ENCODE measurements at places on chromosomes 5 and 9.

DNA sequence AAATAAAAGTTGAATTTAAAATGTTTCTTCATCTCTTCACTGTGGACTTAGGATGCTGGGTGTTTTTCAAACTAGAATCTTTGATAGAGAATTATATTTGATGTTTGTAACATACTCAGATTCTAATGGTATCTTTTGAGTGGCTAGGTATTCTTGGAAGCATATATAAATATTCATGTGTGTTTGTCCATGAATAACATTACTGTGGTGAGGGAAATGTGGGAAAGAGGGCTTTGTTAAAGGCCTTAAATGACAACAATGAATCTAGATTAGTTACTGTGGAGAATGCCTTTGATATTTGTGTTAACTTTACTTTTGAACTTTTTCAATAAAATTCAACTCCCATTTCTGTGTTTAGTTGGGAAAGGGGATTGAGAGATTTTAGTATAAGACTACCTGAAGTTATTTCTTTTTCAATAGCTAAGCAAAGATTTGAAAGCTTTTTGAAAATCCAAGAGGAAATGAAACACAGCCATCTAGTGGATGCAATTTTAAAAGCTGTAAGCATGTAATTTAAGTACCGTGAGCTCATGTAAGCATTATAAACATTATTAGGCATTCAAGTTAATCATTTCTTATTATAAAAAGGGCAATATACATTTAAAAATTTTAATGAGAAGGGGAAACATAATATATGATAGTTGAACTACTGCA is 69.6 kb downstream of the CCDC171 start:
- DNase-seq, result no peak

GRCh38 chr9:18459962-18460584 is 13.9 kb upstream of the ADAMTSL1 start:
- no peak for DNase-seq

GRCh38 chr5:79235261-79235633 is 684 bp upstream of the JMY start:
- no peak for DNase-seq

- DNase-seq, result peak; percentile 42
Measured at GRCh38 chr9:35728041-35728971, 3.7 kb downstream of the TLN1 start.

GRCh38 chr9:88477300-88477751 is 57.7 kb upstream of the NXNL2 start:
- no peak for DNase-seq

DNA sequence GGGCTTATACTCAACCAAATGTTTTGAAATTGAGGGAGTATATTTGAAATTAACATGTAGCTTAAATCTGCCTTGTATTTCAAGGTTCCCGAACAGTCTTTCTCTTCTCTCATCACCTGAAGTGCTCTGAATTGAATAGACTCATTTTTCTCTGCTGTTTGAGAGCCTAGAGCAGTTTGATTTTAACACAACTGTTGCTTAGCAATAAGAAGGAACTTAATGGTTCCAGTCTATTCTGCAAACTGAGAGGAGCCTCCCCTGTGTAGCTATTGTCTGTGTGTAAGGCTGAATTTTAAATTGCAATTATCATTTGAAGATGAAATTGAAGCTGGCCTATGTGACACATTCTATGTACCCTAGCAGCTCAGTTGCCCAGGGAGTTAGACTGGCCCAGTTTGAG is 87.1 kb upstream of the CKMT2 start:
- DNase-seq, result no peak

- no peak for DNase-seq
Measured at GRCh38 chr9:119951591-119951990, 582.4 kb upstream of the BRINP1 start.

DNA sequence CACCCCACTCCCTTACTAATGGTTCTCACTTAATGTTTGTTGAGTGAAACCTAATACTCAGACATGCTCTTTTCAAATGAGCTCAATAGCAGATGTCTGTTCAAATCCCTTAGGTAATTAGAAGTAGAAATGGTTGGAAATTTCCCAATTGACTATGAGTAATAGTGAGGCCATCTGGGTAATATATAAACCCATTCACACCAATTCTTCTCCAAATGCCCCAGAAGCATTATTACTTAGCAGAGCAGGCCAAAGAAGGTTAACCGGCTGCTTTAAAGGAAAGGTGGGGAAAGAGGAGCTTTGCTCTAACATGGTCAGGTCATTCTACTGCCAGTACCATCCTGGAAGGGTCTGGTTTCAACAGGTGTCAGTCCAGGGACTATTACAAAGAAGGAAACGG is 119.5 kb upstream of the MTAP start:
- no peak for DNase-seq

DNA sequence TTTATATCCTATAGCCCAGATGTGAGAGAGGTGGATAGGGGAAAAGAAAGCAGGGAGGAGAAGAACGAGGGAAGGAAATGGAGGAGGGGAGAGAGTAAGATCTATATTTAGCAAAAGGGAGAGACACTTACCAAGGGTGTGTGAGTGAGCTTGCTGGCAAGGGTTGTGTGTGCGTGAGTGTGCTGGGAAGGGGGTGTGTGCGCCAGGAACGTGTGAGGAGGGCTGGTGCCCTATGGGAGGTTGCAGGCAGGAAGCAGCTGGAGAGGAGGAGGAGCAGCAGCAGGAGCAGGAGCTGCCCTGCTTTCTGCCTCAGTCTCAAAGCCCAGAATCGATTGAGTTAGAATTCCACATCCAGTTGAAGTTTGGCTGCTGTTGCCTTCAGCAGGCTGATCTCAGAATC is 148.3 kb upstream of the RUSC2 start:
- no peak for DNase-seq

GRCh38 chr5:58156973-58157701 is 302.7 kb downstream of the PLK2 start:
- no peak for DNase-seq

- no peak for DNase-seq
Measured at GRCh38 chr9:133654736-133655657, 18.8 kb downstream of the DBH start.

DNA sequence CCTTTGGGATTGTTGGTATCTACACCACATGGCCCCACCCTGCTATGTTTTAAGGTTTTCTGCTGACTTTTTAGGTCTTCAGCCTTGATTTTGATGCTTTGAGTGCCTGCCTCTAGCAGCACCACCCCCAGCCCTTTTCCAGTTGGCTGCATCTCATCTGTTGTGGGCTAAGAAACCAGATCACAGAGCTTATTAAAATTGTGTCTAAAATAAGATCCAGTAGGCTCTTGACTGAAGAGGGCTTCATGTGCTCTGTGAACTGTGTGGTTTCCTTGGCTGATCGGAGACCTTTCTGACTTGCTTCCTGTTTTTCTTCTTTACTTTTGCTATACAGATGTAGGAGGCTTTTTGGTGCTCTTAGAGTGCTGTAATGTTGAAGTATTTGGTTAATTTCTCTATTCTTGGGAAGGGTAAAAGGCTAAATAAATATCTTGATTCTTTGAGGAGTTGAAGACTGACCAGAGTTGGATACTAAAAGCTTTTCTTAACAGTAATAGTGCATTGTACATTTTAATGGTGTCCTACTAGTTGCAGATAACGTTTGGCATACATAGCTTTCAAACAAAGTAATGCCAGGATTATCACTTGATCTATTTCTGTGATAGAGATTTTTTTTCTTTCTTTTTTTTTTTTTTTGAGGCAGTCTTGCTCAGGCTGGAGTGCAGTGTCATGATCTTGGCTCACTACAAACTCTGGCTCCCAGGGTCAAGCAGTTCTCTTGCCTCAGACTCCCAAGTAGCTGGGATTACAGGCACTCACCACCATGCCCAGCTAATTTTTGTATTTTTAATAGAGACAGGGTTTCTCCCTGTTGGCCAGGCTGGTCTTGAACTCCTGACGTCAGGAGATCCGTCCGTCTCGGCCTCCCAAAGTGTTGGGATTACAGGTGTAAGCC is 4.5 kb downstream of the UBE2D2 start:
- peak; percentile 39 for DNase-seq

DNA sequence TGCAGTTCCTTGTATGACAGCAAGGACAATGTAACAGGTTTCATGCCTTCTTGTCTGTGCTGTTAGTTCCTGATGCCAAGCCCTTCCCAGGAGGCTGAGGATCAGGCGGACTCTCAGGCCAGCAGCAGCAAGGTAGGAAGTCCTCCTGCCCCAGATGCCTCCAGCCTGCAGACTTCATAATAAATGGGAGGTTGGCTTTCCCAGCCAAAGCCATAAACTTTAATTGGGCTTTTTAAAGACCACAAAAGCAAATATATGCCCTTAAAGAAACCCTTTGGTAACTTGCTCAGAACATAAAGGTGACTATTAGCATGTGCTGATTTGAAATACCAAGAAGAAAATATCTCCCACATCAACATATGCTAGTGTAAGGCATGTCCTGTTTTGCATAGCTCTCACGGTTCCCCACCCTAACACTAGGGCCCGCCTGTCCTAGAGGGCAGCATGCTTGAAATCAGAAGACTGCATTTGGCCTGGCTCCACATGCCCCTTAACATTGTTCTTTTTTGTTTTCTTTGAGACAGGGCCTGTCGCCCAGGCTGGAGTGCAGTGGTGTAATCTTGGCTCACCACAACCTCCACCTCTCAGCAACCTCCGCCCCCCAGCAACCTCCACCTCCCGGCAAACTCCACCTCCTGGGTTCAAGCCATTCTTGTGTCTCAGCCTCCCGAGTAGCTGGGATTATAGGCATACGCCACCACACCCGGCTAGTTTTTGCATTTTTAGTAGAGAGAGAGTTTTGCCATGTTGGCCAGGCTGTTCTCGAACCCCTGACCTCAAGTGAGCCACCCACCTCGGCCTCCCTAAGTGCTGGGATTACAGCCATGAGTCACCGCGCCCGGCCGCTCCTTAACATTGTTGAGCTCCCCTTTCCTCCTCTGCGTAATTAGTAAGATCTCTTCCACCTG is 44.6 kb upstream of the FCN1 start:
- DNase-seq, result no peak

DNA sequence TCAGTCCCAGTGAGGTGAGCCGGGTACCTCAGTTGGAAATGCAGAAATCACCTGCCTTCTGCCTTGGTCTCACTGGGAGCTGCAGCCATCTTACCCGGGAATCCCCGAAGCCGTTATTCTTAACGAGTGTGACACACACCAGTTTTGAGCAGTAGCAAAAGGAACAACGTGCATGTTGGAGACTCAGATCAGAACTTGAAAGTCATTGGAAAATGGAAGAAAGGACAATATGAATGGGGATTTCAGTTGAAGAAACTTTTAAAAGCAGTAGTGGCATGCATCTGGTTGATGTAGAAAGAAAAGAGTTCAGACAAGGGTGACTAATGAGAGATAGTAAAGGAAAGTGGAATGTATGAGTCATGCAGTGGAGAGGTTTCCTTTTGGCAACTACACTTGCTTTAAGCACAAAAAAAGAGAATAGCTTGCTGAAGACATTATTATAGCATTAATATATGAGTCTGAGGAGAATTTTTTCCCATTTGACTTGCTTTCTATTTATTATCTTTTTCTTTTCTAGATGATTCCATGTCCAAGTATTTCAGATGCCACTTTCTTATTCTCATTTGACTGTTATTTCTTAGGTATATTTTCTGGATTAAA is 44.4 kb upstream of the ANKDD1B start:
- peak; percentile 39 for DNase-seq

DNA sequence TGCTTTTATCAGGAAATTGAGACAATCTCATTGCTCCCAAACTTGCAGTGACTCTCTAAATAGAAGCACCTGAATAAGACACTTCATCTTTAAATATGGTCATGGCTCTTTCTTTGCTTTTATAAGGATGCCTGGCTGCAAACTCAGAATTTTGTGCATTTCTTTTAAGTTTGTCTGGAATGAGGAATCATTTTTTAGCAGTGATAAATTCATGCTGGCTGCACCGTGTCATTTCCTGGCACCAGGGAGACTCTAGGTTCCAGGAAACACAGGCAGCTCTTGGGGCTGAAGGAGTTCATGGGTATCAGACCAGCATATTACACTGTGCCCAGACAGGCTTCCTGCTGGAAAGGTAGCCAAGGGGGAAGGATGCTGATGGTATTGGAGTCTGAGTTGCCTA is 109.9 kb downstream of the NUDT12 start:
- DNase-seq, result no peak

DNA sequence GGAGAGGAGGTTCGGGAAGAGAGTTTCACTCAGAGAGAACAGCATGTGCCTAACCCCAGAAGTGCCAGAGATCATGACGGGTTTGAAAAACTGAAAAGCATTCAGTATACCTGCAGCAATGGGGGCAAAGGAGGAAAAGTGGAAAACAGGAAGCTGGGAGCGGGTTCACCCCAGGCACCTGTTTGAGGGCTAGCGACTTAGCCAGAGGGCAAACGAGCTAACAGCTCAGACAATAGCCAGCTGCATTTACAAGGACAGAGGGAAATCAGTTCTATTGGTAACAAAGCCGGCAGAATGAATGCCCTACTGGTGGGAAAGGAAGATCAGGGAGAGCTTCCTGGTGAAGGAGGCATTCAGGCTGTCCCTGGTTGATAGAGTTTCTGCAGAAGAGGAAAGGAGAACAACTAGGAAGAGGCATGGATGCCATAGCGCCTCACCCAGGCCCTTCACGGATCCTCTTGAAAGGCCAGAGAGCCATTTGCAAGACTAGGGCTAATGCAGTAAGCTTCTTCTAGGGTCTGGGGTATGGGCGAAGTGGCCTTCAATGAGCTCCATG is 141.7 kb upstream of the ADRA1B start:
- DNase-seq, result no peak

DNA sequence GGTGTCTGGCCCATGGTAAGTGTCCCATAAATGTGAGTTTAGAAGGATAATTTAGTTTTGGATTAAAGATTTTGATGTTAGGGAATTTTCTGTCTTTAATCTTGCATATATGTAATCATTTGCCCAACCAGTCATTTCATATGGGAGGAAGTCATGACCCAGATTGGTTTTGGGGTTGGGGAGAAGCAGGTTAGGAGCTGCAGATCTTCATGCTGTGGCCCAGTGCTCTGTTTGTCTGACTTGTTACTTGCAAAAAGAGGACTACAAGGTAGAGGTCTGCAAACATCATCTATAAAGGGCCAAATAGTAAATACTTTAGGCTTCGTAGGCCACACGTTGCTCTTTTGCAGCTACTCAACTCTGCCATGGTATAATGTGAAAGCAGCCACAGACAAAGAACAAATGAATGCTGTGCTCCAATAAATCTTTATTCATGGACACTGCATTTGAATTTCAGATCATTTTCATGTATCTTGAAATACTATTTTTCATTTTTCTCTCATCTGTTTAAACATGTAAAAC is 16.8 kb downstream of the OSTF1 start:
- DNase-seq, result no peak

GRCh38 chr9:80648336-80648735 is 1041.0 kb downstream of the TLE1 start:
- DNase-seq, result no peak

DNA sequence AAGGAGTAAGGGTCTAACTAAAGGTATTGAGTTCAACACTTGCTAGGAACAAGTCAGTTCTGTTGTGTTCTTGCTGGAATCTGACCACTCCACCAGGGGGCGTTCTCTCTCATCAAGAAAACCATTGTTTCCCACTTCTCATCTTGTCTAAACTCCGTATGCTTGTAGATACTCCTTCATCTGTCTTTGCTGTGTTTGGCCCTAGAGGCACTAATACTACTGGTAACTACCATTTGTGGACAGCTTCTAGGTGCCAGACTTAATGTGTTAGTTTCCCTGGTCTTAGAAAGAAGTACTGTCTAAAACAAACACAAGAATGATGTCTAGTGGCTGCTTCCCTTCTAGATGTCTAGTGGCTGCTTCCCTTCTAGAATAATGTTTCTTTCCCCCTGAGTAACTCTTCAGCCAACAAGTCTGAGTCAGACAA is 18.7 kb upstream of the PTPDC1 start:
- DNase-seq, result peak; percentile 43

All from activated T-helper 1 cell treated with anti-CD3 and anti-CD28 coated beads, Interleukin-12 subunit alpha, Interleukin-12 subunit beta, Interleukin-2, Interleukin-4 antibody, amounts not matched to agents 30 ng/mL and 10 ng/mL and 1 ng/mL, durations not matched to agents 14 hours and 24 hours and 36 hours (primary cell).